ENCODE measurements at places on chromosomes 2 and 18.

DNA sequence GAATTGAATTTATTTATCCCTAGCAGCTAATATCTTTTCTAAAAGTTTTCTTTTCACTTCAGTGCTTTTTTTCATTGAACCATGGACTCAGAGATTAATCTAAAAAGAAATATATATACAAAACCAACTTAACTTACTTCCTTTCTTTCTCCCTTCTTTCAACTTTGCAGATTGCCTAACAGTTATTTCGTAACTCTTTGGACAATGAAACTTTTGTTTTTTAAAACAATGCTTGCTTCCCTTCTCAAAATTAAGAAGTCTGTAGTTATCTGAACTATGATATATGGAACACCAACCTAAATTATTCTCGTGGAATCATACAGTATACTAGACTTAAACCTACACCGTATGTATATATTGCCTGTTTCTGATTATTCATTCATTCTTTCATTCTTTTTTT is 62.9 kb downstream of the MIB1 start:
- peak; percentile 1 for DNase-seq

DNA sequence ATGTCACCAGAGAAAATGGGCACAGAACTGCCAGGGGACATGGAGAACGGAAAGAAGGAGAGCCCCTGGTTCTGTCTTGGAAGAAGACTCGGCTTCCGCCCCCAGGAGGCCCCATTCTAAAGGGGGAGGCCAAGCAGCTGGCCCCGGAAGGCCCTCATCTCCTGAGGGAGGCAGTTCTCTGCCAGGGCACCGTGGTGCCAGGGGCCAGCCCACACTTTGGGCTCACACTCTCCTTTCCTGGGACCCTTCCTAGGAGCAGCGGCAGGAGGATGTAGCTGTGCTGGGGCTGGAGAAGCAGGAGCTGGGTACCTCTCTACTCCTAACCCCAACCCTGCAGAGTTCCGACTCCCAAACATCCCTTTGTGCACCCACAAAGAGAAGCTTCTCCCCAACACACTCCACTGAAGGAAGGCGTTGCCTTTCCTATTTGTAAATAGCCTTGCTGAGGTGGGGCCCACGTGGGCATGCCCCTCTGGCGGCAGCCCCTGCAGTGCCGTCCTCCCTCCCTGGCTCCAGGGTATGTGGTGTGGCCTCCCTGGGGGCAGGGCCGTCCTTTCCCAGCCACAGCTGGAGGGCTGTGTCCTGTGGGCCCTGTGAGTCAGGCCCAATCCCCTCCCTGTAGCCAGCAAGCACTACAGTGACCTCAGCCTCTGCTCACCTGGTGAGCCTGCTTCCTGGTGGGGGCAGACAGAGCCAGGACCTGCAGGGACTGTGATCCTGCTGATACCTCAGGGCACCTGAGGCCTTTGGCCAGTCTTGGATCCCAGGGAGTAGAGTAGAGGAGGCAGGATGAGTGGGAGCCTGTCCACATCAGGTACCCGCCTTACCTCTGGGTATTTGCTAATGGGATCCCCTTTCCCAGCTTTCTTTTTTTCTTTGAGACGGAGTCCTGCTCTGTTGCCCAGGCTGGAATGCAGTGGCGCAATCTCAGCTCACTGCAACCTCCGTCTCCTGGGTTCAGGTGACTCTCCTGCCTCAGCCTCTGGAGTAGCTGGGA is 26.6 kb downstream of the ZFP36L2 start:
- peak; percentile 36 for DNase-seq

DNA sequence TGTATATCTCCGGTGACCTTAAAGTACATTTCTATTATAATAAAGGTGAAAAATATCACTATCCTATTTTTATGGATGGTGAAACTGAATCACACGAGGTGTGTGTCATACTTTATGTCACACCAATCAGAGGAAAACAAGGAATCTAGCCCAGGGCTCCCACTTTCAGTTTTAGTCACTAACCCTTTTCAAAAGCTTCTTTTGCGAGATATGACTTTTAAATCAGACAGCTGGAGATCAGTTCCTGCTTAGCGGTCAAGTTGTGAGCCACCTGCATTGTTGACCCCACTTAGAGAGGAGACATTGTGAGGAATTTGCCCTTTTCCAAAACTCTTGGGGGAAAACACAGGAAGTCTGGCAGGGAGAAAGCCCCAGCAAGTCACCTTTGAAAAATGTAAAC is 70.5 kb downstream of the CPS1 start:
- DNase-seq = peak; percentile 69

GRCh38 chr18:36516726-36517125 is 219.2 kb downstream of the FHOD3 start:
- DNase-seq = no peak

GRCh38 chr2:121949271-121949670 is 193.8 kb downstream of the TSN start:
- no peak for DNase-seq

DNA sequence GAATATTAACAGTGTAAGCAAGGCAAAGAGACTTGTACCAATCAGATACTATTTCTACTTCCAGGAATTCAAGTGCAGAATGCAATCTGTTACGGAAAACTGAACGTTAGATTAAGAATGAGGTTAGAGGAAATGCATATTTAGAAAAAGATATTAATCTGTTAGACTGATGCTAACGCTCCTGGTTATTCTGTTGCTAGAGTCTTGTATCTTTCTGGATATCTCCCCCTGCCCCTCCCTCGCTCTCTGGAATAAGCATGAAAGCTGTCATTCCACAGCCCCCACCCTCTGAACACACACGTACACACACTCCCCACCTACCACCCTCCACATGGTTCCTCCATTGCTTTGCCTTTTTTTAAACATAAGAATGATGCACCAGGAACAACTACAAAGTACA is 24.1 kb downstream of the FIGN start:
- DNase-seq = no peak

GRCh38 chr2:174873471-174873870 is 109.2 kb upstream of the CHRNA1 start:
- no peak for DNase-seq

- DNase-seq = no peak
Observed at GRCh38 chr2:59741840-59742239, 811.6 kb downstream of the BCL11A start.

GRCh38 chr18:31268985-31269406 is 49.0 kb upstream of the DSG1 start:
- no peak for DNase-seq

GRCh38 chr18:10314066-10314465 is 140.4 kb upstream of the APCDD1 start:
- DNase-seq = no peak

DNA sequence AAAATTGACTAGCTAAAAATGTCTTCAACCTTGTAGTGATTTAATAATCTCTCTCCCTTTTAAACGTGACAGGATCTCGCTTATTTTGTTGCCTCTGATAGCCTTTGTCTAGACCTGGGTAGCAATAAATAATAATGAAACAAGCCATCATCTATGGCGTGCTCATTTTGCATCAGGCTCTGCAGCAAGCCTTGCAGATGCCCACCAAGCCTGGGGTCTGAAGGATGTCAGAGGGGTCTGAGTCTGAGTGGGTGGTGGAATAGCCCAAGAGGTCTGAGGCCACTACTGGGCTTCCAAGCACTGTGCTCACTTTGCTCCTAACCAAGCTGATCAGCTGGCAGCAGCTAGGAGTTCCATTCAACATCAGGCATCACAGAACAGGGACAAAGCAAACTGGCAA is 109.4 kb downstream of the GYPC start:
- no peak for DNase-seq

GRCh38 chr2:201071479-201072200 is at the start of the genes HYCC2 and NDUFB3:
TSS of gene HYCC2 (minus strand) at chr2:201071671. CDS start at chr2:201024009, 47,662 bp downstream.
TSS of gene NDUFB3 (plus strand) at chr2:201072001. CDS start at chr2:201078883, 6,882 bp downstream.
- peak; percentile 95 for DNase-seq

GRCh38 chr2:239247401-239248245 is 153.2 kb downstream of the HDAC4 start:
- DNase-seq = no peak

DNA sequence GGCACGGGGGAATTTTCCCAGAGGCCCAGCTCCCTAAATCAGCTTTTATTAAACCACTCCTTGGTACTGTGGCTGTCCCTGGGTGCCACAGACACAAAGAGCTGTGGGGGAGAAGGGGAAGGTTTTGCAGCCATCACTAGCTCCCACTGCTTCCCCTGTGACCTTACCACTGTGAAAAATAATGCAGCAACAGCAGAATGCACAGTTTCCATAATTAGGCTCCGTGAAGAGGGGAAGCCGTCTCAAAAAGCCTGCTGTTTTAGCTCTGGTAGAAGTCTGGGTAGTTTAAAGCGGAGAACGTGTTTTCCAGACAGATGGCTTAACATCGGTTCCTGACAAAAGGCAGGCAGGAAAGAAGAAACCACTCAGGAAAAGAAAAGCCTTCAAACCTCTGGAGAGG is 27.5 kb upstream of the CAB39 start:
- DNase-seq = no peak

GRCh38 chr2:208210688-208211451 is 21.0 kb upstream of the C2orf80 start:
- no peak for DNase-seq

- no peak for DNase-seq
Observed at GRCh38 chr2:100673691-100674485, 111.1 kb downstream of the PDCL3 start.

DNA sequence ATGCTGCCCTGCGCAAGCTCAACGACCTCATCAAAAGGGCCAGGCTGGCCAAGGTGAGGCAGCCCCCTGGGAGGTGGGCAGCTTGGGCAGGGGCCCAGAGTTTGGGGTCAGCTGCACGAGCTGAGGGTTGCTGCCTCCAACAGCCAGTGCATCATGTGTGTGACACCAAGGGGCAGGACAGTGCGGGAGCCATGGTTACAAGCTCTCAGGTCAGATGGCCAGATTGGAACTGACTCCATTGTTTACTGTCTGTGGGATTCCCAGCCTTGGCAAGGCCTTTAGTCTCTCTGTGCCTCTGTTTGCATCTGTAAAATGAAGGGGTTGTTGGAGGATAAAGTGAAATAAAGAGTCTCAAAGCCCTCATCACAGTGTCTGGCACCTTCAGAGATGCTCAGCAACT is 26.9 kb downstream of the EHD3 start:
- no peak for DNase-seq

- peak; percentile 67 for DNase-seq
Observed at GRCh38 chr2:241935314-241935713, 65.8 kb downstream of the RTP5 start.

DNA sequence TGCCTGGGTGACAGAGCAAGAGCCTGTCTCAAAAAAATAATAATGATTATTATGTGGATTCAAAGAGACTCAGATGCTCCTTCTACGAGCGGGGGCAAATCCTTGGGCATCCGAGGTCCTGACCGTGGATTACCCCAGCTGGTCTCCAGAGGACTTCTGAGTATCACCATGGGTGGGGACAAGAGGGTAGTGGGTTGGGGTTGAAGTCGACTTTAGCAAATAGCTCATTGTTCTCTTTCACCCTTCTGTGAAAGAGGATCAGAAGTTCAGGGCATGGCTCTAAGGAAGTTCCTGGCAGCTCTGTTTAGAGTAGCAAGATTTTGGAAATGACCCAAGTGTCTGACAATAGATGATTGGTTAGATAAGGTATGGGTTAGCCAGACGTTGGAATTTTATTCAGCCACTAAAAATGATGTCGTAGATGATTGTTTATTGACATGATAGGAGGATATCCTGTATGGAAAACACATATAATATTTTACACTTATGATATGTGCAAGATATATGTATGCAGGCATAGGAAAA is 59.0 kb upstream of the SPRED2 start:
- DNase-seq = peak; percentile 42

GRCh38 chr2:186617771-186618170 is 27.9 kb downstream of the ITGAV start:
- DNase-seq = no peak

DNA sequence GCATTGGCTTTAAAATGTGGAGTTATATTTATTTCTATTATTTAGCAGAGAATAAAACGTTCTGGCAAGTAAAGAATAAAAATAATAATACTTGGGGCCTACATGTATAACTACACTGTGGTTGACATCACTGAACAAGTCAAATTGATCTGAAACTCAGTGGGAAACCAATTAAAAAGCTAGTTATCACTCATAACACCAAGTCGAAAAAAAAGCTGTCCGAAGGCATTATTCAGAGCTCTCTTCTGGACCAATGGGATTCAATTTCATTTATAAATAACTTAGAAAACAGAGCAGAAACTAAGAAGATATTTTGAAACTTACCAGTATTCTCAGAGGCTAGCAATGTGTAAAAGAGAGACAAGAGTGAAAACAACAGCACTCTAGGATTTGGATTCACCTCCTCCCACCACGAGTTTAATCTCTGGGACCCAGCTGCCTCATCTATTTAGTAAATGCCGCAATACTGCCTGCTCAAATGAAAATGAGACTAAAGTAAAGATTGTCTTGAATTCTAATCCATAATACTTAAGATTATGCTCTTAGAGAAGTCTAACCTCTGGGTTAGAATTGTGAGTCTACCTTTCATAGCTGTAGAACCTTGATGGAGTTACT is 128.4 kb downstream of the NBAS start:
- no peak for DNase-seq

- no peak for DNase-seq
Observed at GRCh38 chr2:31083234-31083993, 54.8 kb downstream of the GALNT14 start.

DNA sequence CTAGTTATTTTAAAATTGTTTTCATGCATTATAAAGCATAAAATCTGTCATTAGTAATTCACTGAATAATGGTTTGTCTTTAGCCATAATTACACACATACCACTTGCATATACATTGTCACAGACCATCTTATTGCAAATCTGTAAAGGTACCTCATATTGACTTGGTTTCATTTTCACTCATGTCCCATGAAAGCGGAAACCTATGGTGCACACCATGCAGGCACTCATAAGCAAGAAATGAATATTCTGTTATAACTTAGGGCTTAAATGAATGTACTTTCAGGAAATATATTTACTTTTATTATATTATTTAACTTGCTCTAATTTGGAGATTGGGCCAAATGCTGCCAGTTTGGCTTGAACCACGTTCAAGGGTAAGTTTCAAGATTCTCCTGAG is 29.2 kb upstream of the STK17B start:
- DNase-seq = no peak

- no peak for DNase-seq
Observed at GRCh38 chr18:37710726-37711125, 145.1 kb upstream of the CELF4 start.

DNA sequence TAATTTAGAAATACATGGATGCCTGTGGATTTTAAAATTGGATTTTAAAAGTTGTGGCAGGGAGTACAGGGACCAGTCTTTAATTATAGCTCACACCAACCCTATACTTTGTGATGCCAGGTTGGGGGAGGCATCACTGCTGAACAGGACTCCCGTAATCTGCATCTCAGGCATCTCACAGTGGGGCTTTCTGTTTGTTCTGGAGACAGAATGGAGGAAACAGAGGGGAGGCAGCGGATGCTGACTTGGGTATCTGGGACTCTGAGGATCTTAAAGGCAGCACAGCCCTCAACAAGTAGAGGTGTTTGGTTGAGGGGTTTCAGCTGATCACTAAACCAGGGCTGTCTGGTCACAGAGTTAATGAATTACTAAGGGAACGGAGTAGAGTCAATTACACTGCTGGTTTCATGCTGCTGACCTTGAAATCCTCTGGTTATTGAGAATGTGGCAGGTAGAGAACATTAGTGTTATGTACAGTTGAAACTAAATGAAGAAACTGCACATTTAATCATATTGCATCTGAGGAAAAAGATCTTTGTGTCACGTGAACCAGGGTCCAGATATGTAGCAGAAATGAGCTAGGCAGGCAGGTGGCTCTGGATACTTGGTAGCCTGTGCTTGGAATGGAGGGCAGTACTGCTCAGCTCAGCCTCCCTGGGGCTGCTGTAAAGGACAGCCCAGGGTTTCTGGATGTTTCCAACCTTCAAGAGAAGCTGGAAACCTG is 40.3 kb downstream of the FHOD3 start:
- no peak for DNase-seq

- DNase-seq = peak; percentile 82
Observed at GRCh38 chr2:9820020-9820973, 23.0 kb upstream of the TAF1B start.

GRCh38 chr18:47280121-47280520 is 28.7 kb upstream of the SKOR2 start:
- no peak for DNase-seq
